ENCODE measurements at places on chromosomes 7 and 10.

DNA sequence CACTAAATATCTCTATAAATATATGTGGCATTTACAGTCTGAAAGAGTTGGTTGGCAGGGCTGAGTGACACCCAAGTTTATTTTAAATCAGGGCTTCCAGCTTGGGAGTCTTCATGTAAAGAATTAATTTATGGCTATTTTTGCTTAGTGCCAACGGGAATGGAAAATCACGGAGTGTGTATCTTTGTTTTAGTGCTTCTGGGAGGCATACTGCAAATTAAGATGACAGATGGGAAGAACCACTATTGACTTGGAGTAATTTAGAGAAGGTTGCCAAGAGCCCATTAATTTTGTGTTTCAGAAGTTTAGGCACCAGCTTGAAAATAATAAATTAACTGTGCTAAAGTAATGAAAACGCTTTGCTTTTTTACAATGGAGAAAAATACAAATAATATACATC lies 135.2 kb downstream of the GPR37 start:
- no peak for DNase-seq

- DNase-seq = no peak
Measured at GRCh38 chr10:103816431-103816830, 38.9 kb downstream of the SH3PXD2A start.

- no peak for DNase-seq
Measured at GRCh38 chr7:141954334-141954733, 7.6 kb upstream of the CLEC5A start.

DNA sequence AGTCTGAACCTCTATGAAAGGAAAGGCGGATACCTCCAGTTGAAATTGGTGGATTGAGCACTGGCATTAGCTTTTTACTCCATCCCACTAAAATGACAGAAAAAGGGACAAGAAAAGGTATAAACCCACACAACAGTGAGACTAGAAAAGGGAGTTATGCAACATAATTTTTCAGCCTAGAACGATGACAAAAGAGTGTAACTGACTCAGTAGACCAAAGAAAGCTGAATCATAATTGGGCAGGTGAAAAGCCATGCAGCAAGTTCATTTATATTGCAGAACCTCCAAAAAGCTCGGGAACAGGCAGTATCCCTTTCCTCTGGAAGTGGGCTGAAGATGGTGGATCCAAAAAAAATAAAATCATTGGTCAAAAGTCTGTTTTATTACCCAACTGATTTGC lies 30.5 kb upstream of the ZCCHC24 start:
- DNase-seq = no peak

- no peak for DNase-seq
Measured at GRCh38 chr7:36637417-36637816, 86.9 kb downstream of the AOAH start.

- DNase-seq = no peak
Measured at GRCh38 chr10:88233870-88234269, 349.2 kb downstream of the RNLS start.

DNA sequence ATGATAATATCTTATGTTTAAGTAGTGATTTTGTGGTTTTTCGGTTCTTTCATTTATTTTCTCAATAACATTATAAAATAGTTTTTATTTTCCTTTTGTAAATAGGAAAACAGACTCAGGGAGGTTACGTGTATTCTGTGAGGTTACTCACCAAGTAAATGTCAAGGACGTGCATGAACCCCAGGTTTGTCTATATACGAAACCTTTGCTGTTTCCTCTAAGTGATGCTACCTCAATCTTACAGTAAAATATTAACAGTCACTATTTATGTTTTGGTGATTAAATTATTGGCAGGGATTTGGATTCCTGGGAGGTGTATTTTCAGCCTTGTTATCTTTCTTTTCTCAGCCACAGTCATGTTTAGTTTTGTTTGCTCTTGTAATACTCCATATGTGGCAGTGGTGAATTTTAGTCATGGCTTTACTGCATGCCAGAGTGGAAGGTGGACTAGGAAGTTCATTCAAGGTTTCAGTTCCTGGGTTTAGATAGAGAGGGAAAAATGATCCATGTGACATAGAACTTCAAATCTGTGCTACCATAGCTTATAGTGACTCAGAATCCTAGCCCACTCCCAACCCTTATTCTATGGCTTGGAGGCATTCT lies 139.9 kb downstream of the ARL4A start:
- DNase-seq = no peak

DNA sequence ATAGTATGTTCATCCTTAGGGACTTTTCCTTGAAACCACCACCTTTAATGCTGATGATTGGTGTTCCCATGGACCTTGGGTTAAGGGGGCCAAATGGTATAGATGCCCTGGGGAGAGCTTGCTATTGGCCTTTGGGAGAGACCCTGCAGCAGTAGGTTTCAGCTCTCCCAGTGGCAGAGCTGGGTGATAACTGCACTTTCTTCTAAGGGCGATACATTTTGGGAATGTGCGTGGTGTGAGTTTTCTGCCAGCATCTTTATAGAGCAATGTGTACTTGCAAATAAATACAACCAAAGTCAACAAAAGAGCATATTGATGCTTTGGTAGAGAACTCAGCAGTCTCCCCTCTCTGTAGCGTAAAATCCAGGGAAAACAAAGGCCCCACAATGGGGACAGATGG lies 404.1 kb downstream of the PAXIP1 start:
- no peak for DNase-seq

DNA sequence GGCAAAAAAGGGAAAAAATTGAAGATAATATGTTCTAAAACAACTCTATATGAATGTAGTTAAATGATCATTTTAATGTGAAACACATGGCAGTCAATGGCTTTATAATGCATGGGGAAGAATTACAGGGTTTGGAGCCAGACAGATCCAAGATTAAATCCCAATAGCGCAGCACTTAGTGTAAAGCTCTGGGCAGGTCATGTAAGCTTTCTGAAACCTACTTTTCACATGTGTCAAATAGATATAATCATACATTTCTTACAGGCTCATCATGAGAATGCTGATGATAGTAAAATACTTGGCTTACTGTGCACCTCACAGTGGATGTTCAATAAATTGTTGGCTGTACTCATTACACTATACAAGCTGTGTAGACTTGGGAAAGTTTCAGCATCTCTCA lies 48.0 kb upstream of the ZNF365 start:
- DNase-seq = no peak

DNA sequence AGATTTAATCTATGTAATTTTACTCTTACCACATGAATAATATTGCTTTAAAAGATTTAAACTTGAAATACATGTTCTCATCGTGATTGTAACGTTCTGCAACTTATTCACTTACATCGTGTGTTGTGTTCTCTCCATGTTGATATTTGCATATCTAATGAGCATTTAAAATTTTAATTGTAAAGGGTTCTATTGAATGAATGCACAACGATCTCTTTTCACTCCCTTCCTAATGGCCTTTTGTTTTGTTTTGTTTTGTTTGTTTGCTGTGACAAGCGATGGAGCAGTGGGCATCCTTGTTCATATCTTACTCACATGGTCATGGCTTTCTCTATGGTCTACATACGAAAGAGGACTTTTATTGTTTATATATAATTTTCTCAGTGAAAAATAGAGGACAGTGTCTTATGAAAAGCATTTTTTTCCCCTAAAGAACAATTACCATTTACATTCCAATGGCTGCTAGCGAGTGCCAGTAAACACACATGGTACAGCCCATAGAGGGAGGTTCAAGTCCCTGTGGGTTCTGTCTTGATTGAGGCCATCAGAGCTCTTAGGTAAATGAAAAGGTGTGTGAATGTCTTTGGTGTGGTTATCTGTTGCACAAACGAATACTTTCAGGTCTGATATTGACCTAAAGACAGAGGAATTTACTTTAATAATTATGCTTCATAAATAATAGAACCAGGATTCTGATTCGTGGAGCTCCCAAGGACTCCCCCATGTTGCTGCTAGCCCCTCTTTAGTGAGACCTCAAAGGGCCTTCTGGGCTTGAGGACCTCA lies 32.4 kb downstream of the BTBD16 start:
- no peak for DNase-seq

DNA sequence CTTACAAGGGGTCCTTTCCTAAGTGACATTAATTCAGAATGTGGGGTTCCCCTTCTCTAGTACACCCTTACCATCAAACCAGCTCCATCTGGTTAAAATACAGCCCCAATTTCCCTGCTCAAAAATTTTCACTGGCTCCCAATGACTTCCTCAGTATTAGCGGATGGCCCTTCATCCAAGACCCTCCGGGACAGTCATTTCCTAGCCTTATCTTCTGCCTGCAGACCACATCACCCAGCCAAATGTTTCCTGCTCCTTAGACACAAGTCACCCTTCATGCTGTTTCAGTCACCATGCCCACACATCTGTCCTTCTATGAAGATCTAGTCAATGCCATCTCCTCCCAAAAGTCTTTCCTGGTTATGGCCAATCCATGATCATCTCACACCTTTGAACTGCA lies 45.2 kb downstream of the PARD3 start:
- DNase-seq = no peak

GRCh38 chr7:19091550-19092200 lies 25.8 kb downstream of the TWIST1 start:
- no peak for DNase-seq

DNA sequence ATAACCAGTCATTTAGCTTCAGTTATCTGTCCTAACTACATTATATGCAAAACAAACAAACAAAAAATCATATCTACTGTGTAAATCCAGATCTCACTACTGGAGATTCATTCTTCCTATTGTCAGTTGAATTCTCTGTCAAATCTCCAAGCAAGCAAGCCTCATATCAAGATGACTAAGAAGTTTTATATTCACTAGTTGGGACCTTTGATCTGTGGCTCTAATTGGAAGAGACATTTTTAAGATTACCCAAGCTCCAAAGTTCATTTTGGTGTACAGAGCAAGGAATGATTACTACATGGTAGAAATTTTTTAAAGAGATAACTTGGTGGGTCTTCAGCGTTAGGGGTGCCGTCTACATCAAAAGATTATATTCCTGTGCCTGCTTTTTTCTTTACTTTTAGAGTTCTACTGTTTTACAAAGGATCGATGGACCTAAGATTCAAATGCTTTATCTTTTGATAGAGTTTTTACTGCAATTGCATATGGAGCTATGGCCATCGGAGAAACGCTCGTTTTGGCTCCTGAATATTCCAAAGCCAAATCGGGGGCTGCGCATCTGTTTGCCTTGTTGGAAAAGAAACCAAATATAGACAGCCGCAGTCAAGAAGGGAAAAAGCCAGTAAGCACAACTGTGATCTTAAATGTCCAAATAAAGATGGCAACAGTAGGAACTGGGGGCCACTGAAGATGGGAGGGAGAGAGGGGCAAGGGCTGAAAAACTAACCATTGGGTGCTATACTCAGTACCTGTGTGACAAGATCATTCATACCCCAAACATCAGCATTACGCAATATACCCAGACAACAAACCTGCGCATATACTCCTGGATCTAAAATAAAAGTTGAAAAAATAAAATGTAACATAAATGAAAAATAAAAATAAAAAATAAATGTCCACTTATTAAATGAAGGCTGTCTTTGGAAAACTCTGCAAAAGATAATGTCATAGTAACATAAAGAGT lies 47.9 kb downstream of the SP8 start:
- no peak for DNase-seq

- no peak for DNase-seq
Measured at GRCh38 chr7:47103498-47104205, 478.3 kb downstream of the TNS3 start.

- DNase-seq = no peak
Measured at GRCh38 chr7:128893251-128894100, 17.0 kb downstream of the KCP start.

GRCh38 chr10:79409726-79410085 lies 35.7 kb downstream of the ZCCHC24 start:
- no peak for DNase-seq

DNA sequence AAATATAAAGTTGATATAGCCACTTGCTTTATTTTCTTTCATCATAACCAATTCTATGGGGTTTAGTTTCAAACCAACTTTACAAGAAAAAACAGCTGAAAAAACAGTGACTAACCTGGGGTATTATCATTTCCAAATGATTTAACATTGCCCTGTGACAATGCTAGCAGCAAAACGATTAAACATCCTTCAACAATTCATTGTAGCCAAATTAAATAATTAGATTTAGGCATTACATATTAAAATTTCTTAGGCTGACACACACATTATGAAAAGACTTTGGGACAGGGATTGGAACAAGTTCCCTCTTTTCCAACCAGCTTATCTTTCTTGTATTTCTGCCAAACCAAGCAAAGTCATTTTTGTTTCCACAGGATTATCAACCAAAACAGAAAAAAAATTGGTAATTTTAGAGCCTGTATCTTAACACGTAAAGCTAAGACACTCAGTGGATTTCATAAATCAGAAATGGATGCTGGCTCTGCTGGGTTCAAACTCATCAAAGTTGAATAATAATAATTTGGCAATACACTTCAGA lies 84.0 kb downstream of the SEMA3D start:
- no peak for DNase-seq

DNA sequence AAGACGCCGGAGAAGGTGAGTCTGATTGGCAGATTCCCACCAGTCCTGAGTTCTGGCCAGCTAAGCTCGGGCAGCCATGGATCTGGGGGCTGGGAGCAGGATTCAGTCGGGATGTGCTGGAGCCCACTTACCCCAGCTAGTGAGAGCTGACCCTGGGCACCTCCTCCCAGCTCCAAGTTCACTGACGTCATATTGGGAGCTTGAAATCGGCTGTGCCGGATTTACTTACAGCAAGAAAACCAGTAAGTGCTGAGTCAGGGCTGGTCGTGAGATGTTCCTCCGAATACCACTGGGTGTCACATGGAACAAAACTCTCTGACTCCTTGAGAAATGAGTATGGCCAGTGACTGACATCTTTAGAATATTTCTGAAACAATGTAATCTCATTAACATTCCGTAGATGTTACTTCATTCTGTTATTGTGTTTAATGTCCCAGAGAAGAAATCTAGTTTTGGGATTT lies 621.2 kb downstream of the SDK1 start:
- peak; percentile 61 for DNase-seq

GRCh38 chr7:36918591-36918990 lies 194.3 kb upstream of the AOAH start:
- DNase-seq = no peak

DNA sequence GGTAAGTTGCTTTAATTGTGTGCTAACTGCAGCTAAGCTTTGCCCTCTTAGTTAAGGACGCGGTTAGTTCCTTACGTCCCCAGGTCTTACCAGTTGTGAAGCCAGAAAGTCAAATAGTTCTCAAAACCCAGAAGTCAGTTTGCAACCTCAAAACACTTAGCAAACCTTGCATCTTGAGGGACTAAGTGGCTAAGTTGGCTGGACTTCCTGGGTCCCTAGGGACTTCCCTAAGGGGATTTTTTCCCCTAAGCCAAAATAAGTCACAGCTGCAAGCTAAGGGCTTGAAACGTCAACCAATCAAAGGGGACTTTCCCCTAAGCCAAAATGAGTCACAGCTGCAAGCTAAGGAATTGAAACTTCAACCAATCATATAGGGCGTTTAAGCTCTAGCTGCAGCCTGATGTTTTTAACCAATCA lies 36.2 kb upstream of the HECW1 start:
- DNase-seq = no peak

DNA sequence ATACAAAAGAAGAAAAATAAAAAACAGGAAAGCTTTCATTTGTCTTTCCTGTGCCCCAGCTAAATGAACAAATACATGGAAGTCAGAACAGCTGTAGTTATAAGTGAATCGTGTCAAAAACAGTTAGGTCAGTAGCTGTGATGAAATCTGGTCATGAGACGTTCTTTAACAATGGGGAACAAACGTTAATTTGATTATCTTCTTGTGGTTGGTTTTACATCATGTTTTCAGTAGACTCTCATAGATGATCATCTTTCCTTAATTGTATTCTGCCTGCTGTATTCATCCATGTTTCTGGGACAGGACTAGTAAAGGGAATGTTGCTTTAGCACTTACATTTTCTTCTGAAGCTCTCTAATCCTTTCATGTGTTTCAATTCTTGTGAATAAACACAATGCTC lies 97.0 kb downstream of the PCLO start:
- peak; percentile 24 for DNase-seq

GRCh38 chr7:132430861-132431822 lies 145.1 kb downstream of the PLXNA4 start:
- no peak for DNase-seq

All from retina (tissue), 1 donor.